B cell (primary cell): ENCODE measurements at places on chromosomes 11 and 22.
A peak's percentile ranks its signal among the peaks of the same experiment; 100 is the strongest.

DNA sequence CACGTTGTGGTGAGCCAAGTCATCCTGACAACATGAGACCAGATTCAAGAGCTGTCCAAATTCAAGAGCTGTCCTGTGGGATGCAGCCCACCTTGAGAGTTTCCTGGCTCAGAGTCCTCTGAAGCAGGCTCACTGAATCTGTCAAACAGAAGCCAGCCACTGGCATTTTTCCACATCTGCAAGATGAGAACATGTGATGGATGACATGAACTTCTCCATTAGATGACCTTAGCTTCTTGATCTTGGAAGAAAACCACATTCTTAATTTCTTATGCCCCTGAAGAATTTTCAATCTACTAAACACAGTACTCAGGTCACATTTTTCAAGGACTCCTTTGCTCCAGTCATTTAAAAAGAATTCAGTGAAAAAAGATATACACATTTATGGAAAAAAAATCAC lies 291.0 kb downstream of the GUCY1A2 start:
- DNase-seq: no peak

GRCh38 chr11:44750551-44751465 lies 24.0 kb downstream of the TSPAN18 start:
- no peak for DNase-seq

GRCh38 chr22:45188779-45189178 lies 25.1 kb downstream of the NUP50 start:
- DNase-seq: no peak

DNA sequence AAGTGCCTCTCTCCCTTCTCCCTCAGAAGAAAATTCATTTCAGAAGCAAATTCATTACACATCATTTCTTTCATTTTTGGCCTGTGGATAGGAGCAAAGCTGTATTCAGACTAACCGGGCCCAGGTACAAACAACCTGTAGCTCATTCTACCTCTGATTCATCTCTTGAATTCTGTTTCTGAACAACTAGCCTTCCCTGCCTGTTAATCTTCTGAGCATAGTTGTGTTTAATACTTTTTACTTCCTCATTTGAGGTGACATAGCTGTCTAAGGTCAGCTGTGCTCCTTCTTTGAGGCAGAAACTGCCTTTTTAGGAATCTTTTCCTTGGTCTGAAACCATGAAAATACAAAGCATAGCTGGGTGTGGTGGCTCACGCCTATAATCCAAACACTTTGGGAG lies 12.6 kb upstream of the IL18BP start:
- DNase-seq: peak; percentile 49

GRCh38 chr11:75537740-75538139 lies 12.0 kb upstream of the GDPD5 start:
- no peak for DNase-seq

DNA sequence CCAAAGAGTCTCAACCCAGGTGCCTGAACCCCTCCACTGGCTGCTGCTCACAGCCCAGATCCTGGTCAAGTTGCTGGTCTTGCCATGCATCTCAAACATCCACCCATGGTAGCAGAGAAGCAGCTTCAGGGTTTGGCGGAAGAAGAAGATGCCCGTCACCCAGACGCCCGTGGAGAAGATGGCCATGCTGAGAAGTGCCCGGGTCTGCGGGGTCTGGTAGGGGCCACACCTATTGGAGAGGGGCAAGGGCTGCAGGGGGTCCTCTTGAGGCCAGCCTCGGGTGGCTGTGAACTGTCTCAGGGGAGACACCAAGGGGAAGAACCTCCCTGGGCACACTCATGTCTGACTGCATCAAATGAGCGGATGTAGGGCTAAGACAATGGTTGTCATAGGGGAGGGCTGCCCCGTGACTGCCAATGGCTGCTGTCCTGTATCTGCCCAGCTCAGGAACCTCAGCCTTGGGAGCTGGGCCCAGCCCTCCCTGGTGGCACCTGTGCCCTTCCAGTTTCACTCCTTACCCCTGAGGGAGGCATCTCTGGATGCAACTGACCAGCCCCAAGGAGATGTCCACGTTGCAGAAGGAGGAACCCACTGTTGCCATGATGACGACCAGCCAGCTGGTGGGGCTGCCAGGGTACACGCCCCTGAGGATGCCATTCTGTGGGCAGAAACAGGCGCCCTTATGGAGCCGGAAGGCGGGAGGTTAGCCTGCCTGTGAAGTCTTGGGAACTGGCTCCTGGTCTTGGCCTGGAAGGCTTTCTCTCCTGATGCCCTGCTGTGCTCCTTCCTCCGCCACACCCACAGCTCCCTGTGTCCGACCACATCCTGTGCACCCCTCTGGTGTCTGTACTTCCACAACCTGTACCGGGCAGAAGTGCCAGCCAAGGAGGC lies 1.2 kb downstream of the CPT1B start:
- DNase-seq: no peak

DNA sequence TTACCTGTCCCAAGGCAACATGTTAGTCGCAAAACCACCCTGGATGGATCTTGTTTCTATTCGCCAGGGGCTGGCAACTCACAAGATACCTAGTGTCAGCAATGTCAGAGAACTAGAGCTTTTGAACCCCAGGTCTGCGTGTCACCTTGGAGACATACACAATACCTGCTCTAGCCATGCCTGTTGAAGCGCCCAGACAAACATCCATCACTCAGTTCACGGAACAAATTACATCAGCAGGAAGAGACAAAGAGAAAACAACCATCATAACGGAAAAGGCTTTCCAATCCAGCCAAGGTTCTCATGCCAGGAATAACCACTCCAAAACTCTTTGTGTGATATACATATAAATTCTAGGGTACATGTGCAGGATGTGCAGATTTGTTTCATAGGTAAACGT lies 2.2 kb downstream of the CD59 start:
- no peak for DNase-seq

DNA sequence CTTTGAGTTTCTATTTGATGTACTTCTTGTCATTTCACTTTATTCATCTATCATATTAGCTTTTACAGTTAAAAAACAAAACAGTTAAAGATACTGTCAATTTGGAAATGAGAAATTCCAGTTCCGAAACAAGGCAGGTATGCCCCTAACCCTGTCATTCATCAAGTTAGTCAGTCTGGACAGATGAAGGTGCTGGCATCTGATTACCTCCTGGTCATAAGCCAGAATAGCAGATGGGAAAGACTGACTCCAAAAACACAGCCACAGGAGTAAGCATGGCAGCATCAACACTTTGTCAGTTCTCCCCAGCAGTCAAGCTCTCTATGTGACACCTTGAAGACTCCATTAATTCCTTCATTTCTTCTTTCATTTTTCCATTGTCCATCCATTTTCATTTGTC lies 4.3 kb downstream of the LRRC51 start:
- no peak for DNase-seq

DNA sequence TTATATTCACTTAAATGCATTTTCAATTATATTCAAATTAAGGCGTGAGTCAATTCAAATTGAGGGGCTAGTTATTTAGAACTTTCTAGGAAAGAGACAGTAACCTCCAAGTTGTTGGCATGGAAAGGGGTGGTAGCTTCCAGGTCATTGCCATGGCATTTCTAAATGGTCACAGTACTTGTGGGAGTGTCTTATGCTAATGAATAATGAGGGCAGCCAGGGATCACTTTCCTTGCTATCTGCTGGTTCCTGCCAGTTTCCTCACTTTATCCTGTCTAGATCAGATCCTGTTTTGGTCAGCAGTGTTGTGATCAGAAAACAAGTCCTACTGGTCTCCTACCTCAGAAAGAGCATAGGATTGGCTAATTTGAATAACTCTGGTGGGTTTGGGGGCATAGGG lies 21.8 kb upstream of the RNASEH2C start:
- DNase-seq: no peak

- no peak for DNase-seq
These were observed 147.9 kb downstream of the ATG16L2 start for GRCh38 chr11:72962084-72962483.

DNA sequence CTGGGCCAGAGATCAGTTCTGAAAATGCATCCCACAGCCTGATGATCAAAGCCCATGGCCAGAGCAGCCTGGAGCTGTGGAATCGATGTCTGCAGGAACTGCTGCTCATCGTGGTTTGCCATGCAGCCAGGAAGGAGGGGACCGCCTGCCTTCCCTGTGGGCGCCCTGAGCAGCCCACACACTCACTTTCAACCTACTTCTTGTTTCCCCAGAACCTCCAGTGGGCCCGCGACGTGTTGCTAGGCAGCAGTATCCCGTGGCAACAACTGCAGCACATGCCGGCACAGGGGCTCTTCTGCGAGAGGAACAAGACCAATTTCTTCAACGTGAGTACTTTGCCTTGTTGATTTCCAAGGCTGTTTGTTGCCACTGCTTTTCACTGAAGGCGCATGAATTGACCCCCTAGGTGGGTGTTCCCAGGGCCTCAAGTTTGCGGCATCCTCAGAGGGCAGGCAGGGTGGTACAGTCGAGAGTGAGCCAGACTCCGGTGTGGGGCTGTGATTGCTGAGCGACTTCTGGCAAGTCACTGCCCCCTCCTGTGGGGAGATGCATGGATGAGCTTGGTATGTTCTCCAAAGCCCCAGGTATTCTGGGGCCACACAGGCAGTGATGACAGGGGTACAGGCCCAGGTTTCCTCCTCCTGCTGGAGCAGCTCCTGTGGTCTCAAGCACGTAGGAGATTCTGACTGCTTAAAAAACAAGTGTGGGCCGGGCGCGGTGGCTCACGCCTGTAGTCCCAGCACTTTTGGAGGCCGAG lies 47.0 kb upstream of the SUSD2 start:
- DNase-seq: peak; percentile 81
